ENCODE measurements at places on chromosomes 6 and 20.

- no peak for DNase-seq
These were observed 42.8 kb upstream of the AHI1 start for GRCh38 chr6:135540207-135540840.

- no peak for DNase-seq
These were observed 4.2 kb downstream of the MYCT1 start for GRCh38 chr6:152701863-152702401.

- DNase-seq: no peak
These were observed 333 bp upstream of the SMIM13 start for GRCh38 chr6:11093376-11093625.

GRCh38 chr20:36579996-36580545 is 6.7 kb downstream of the TGIF2 start:
- DNase-seq: no peak

GRCh38 chr6:130367767-130368166 is 1.9 kb downstream of the TMEM200A start:
- no peak for DNase-seq

DNA sequence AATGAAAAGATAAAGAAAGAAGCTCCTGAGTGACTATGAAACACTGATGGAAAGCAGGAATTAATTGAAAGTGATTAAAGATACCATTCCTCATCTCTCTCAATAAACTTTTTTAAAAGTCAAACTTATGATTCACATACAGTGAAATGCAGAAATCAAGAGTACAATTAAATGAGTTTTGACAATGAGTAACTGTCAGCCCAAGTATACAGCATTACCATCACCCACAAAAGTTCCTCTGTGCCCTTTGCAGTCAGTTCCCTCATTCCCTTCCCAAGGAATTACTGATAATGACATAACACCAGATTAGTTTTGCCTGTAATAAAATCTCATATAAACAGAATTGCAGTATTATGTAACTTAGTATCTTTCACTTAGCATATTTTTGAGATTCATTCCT is 44.5 kb downstream of the ATG5 start:
- no peak for DNase-seq

DNA sequence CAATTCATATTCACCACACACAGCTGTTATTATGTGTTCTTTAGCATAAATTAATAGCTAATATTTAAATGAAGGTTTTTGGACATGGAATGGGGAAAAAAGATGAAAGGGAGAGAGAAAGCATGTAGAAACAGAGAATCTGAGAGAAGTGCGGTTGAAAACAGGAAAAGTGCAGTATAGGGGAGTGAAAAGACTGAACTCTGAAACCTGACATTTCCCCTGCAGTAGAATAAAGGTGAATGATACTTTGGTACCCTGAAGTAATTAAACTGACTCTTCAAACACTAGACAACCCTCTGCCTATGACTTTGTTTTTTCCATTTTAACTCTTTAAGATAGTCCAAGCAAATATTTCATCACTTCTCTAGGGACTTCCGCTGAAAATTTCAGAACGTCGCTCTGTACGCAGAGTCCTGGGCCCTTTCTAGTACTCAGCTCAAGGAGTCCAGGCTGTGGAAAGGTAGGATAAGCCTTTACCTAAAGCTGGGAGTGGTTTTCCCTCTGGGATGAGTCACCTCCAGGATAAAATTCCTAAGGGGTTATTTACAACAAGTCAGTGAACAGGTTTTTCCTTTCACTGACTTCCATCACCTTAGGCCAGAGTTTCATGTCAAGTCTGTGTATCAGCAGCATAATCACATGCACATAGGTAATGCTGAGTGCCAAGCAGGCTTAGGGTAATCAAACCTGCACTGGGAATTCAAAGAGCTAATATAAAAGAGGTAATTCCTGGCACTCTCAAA is 614.5 kb downstream of the PKHD1 start:
- no peak for DNase-seq

DNA sequence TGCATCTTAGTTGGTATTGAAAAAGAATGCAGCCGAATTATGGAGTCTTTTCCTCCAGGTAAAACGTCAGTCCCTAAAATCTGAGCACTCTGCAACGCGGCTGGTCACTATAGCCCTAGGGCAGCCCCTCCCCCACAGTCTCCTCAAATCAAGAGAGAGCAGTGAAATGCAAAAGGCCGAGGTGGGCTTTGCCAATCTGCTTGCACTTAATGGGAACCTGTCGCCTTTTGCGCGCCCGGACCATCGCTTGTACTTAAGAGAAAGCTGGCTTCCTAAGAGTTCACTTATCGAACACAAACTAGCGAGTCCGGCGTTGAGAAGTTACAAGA is 447 bp downstream of the MCM3 start:
- peak; percentile 38 for DNase-seq

DNA sequence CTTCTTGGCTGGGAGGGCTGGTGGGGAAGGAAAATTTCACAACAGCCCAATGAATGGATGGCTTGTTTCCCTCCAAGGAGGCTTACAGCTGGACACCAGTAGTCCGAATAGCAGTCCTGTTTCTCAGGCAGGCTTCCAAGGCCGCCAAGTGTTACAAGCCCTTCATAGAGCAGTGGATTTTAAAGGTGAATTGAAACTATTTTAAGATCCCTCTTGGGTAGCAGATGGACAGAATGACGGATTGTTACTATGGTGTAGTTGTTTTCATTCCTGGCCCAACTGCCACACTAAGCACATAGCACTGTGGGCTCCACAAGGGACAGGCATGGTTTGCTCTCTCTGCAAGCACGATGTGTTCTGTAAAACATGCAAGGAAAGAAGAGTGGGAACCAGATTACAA is 203.3 kb upstream of the TAB2 start:
- DNase-seq: no peak

GRCh38 chr6:36594816-36595643 is 868 bp downstream of the SRSF3 start:
- no peak for DNase-seq

- no peak for DNase-seq
These were observed 12.5 kb downstream of the SIRT5 start for GRCh38 chr6:13586603-13587542.

DNA sequence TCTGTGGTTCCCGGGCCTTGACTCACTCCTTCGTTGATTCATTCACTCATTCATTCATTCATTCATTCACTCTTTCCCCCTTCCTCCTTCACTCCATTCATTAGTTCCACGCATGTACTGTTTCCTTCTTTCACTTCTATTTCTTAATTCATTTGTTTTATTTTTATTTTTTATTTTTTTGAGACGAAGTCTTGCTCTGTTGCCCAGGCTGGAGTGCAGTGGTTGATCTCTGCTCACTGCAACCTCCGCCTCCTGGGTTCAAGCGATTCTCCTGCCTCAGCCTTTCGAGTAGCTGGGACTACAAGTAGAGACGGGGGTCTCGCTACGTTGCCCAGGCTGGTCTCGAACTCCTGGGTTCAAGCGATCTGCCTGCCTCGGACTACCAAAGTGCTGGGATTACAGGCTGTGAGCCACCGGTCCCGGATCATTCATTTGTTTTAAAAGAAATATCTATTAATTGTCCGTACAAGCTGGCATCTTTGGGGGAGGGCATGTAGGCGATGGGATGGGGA is 427 bp upstream of the NFKBIE start:
- DNase-seq: no peak

DNA sequence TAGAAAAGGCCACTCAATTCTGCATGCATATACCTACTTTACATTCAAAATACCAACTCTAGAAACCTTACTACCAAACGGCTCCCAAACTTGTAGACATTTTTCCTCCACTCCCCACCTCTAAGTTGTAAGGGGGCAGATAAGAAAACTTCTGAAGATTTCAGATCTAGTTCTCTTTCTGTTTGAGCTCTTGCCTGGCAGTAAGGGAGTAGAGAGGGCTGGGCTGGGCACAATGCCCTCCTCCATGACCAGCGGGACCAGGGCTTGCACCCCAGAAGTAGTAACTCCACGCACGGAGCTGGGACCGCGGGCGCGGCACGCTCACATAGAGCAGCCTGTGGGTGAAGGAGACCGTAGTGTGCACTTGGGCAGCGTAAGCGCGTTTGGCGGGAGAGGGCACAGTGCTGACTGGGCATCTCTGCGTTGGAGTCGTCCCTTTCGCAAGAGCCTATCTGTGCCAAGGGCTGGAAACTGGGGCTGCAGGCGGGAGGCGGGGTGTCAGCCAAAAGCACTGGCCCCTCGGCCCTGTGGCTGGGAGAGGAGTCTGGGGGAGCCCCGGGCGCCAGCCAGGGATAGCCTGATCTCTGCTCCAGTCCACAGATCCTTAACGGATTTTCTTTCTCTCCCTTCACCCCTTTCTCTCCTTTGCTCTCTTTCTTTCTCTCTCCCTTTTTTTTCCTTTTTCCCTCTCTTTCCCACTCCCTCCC is 32.4 kb downstream of the PHACTR1 start:
- no peak for DNase-seq

GRCh38 chr20:24393903-24394302 is 75.5 kb upstream of the SYNDIG1 start:
- DNase-seq: no peak

DNA sequence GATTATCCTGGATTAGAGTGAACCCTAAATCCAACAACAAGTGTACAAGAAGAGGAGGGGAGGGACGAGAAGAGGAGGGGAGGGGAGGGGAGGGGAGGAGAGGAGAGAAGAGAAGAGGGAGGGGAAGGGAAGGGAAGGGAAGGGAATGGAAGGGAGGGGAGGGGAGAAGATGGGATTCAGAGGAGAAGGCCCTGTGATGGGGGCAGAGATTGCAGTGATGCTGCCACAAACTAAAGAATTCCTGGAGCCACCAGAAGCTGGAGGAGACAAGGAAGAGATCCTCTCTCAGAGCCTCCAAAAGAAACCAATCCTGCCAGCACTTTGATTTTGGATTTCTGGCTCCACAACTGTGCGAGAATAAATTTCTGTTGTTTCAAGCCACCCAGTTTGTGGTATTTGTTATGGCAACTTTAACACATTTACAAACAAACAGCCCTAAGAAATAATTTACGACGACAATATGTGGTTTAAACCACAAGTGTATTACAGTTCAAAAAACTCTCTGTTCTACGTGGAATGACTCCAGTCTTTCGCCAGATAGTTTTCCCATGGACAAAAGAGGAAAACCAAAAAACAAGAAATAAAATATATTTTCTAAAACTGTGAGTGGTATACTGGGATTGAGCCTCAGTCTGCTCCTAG is 235.4 kb downstream of the HDGFL1 start:
- DNase-seq: no peak

GRCh38 chr20:16846006-16846405 is 97.8 kb downstream of the OTOR start:
- no peak for DNase-seq

- DNase-seq: no peak
These were observed 87.5 kb upstream of the ARID1B start for GRCh38 chr6:156689656-156690055.

- no peak for DNase-seq
These were observed 43.2 kb downstream of the KHDC1L start for GRCh38 chr6:73182021-73182607.

DNA sequence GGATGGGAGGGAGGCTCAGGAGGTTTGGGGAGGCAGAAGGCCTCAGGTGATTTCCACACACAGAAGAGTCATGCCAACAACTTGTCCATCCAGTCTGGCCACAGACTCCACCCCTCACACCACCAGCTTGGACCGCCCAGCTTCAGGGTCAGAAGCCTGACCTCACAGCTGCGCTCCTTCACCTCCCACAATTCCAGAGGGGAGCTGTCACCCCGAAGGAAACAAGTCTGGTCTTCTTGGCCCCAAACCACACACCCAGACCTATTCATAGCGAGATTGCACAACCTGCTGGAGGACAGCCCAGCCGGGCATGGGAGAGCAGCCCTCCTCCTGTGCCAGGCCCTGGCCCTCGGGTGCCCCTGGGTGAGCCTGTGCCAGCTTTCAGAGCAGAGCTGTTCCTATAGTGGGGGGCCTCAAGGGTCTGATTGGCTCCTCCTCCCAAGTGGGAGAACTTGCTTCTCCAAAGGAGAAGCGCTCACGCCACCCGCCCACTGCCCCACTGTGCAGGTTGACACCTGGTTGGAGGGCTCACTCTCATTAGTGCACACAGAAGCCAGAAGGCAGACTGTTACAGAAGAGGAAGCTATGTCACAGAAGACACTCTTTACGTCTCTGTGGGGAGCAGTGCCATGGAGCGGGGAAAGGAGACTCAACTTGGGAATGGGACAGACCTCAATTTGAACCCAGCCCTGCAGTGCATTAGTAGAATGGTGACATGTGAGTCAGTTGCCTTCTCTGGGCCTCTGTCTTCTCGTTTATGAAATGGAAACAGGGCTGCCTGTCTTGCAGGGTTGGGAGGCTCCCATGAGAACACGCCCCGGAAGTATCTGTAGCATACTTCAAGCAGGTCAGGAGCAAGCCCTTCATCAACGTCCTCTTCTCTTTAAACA is 128.8 kb downstream of the FOXO3 start:
- DNase-seq: no peak

DNA sequence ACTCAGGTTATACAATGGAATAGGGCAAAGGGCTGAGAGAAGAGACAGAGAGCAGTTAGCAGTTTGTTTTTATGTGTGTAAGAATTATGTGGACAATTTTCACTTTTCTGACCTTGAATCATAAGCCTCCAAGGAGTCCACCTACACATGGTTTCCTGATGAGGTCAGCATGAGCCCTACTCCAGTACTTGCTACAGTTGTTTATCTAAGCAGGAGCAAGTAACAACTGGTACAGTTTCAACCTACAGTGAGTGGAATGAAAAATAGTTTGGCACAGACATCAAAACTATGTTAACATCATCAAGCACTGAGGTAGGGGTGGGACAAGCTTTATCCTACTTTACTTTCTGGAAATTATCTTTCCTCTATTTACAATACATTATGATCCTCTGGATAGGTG is 426.7 kb upstream of the ID4 start:
- DNase-seq: no peak

GRCh38 chr20:36847710-36848040 is 28.3 kb upstream of the TLDC2 start:
- DNase-seq: no peak

DNA sequence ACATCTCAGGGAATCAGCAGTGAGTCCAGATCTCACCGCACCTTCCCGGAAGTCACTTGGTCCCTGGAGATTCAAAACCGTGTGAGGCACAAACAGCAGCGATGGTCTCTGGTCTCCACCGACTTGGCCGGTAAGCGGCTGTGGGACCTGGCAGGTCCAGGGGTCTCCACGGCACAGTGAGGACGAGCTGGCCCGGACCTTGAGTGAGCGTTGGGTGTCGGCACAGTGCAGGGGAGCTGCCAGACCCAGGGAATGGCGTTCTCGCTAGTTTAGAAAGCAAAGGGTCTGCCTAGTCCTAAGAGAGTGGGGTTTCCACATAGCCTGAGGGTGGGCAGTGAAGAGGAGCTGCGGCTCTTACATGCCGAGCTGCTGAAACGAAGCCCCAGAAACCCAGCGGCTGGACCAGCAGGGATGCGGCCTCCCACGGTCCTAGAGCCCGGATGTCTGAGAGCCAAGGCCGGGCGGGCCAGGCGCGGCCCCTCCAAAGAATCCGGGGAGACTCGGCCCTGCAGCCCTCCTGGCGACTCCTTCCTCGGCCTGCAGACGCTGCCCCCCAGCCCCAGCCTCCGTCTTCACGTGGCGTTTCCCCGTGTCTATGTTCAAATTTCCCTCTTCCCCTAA is 185.0 kb downstream of the ERMARD start:
- no peak for DNase-seq

DNA sequence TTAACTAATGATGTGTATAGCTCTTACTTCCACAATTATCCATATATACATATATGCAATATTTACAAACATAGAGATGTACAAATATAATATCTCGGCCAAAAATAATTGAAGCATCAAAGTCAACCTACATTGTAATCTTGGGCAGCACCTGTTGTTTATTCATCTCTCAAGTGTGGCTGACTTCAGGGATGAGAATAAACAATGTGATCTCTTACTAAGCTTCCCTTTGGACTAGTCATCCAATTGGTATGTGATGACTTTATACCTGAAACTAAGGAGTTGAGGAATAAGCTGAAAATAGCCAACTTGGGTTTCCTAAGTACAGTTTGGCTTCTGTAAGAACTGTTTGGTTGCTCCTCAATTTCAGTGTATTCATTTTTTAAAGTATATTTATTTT is 256.6 kb downstream of the KHDC1L start:
- no peak for DNase-seq

All from HEK293T (cell line).